ENCODE measurements at places on chromosomes 4 and X.

- DNase-seq = no peak
Observed at GRCh38 chrX:138034136-138034535, 468.2 kb downstream of the ZIC3 start.

DNA sequence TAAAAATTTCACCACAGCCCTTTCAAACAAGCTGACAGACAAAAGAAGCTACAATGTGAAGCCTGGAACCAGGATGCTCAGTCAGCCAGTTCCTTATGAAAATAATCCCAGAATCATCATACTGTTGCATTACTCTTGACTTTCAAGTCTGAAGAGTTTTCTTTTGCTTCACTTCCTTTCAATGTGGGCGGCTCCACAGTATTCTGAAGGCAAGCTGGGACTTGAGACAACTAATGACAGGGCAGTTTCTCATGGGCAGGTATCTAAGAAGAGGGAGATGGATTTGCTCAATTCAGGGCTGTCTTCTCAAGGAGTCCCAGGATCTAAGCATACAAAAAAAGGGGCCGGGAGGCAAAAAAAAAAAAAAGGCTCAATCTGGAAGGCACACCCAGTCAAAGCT lies 173.4 kb downstream of the PAPSS1 start:
- no peak for DNase-seq

DNA sequence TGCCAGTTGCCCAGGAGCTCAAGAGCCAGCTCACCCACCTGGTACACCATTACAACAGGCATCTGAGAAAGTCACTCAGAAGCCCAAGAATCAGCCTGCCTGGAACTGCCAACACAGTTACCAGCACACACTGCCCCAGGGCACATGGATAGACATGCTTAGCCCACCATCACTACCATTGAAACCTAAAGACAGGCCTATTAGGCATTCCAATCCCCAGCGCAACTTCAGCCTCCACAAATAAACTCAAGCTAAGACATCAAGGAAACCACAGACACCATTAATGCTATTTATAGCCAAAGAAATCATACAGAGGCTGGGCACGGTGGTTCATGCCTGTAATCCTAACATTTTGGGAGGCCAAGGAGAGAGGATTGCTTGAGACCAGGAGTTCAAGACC lies 42.3 kb downstream of the ATRX start:
- no peak for DNase-seq

DNA sequence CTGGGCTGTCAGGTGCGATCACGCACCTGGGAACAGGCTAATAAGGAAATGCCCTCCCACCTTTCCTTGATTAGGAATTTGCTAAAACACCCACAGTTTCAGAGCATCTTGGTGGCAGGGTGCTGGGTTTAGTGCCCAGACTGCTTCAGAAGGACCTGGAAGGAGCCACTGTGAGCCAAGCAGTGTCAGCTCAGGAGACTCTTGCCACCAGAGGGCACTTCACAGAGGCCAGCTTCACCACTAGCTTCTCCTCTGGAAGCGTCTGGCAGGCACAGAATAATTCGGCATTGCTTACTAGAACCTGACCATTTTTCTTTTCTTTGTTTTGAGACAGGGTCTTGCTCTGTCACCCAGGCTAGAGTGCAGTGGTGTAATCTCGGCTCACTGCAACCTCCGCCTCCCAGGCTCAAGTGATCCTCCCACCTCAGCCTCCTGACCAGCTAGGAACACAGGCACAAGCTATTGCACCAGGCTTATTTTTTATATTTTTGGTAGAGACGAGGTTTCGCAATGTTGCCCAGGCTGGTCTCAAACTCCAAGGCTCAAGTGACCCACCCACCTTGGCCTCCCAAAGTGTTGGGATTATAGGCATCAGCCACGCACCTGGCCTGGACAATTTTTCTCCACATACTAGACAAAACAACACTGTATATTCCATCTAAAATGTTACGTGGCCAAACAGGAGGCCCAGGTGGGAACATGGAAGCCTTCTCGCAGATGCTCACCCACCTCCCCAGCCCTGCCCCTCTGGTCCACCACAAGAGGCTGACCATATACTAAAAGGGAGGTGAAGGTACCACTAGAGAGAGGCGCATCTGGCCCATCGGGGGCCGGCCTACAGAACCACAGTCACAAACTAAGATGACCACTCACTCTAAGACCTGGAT lies 14.1 kb downstream of the NOP14 start:
- no peak for DNase-seq

- DNase-seq = no peak
Observed at GRCh38 chr4:54140287-54140686, 40.3 kb downstream of the GSX2 start.

DNA sequence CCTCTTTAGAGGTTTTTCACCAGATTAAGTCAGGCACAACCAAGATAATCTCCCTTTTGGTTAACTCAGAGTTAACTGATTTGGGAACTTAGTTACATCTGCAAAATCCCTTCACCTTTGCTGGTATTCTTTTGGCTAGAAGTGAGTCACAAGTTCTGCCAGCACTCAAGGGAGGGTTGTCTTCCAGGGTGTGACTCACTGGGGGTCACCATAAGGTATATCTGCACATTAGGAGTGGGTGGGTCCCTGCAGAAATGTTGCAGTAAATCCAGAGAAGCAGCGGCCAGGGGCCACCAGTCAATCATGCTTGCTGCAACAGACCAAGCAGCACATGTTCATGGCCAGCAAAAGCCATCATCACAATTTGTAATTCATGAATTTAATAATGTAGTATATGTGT lies 59.8 kb upstream of the MAML3 start:
- no peak for DNase-seq

DNA sequence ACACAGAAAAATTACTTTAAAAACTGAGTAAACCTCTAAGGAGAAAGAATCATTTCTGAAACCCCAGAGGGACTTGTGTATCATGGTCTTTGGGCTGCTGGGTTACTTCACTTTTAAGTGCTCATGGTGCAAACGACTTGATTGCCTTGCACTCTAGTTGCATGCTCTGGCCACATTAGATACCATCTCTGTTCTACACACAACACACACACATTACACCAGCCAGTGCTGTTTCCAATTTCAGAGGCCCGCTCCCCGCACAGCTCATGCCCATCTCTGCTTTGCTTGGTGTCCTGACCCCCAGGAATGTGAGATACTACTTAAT lies 2.1 kb downstream of the PPP3CA start:
- DNase-seq = no peak

- no peak for DNase-seq
Observed at GRCh38 chr4:131499141-131499873, 1649.8 kb upstream of the PCDH10 start.

- no peak for DNase-seq
Observed at GRCh38 chrX:18701621-18702361, 5.7 kb upstream of the PPEF1 start.

Measured in GOT3 (cell line).